ENCODE measurements at places on chromosomes 12 and 14. TPM values are rescaled to one million over a fixed set of nuclear protein-coding genes. Genes with fewer than 3 reads are reported as not detected.

- no peak for DNase-seq
Observed at GRCh38 chr14:69665631-69666030, 54.2 kb downstream of the SUSD6 start.

DNA sequence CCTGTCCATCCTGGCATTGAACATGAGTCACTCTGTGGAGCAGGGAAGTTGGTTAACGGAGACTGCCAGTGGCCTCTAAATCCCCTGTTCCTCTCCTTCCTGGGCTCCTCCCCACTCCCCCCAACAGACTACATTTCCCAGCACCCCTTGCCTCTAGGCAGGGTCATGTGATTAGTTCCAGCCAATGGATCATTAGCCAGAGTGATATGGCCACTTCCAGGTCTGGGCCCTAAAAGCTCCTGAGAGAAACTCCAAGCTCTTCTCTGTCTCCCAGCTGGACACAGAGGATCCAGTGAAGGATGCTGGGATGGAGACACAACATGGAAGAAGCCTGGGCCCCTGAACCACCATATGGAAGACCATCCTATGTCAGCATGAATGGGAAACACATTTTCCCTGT, 54.4 kb upstream of the RFLNA start:
- no peak for DNase-seq

DNA sequence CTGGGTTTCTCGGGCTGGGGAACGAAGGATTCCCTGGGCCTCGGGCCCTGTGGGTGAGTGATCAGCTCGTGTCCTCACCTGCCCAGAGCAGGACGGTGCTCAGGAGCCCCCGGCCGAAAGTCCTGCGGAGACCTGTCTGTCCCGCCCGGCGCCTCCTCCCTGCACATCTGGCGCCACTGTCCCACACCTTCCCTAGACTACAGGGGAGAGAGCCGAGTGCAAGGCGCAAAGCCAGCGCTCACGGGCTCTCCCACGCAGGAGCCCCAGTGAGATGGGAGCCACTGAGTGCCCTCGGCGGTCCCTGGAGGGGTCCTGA, 13.1 kb upstream of the TEX22 start:
- no peak for DNase-seq

CAPZA3 gene
- not detected for total RNA-seq

DNA sequence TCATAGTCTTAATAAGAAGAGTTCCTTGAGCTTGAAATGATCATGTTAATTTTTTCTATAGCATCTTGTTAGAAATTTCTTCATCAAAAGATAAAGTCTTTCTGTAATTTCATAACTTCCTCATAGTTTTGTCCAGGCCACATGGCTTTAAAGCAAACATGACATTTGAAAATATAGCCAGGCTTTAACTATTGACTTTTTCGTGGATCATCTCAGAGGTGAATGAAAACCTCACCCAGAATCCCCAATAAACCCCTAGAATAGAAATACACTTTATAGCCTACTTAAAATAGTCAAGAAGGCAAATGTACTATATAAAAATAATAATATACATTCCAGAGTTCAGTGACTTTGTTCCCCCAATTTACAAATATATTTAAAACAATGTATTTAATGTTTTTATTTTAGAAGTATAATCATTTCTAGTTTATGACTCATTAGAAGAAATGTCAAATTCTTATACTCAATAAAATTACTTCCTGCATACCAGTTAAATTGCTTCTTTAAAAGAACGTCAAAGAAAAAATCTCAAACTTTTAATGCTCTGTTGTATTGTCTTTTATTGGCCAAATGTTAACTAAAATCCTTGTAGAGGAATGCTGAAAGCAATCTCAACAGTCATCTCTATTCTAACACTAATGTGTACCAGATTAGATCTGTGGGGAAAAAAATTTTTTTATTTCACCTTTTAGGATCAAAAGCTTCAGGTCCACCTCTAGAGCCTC, 21.6 kb downstream of the EXOC5 start:
- no peak for DNase-seq

- DNase-seq, result no peak
Observed at GRCh38 chr12:15752785-15753184, 36.4 kb downstream of the EPS8 start.

DNA sequence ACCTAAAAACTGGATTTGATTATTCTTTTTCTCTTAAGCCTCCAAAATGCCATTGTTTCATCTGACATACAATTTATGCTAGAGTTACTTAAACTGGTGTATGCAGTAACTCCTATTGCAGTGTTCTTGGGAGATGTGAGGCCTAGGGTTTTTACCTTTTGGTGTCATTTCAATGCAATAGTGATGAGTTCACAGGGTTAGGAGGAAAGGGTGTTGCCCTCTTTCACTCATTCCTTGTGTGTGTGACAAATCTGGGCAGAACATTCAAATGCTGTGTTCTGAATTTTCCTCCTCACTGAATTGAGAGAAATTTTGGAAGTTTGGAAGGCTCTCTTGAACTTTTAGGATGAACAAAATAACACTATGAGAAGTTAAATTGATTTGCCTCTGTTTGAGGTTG, 69.9 kb downstream of the IGF1 start:
- DNase-seq, result no peak

FBRSL1 gene
- 5.3 TPM for total RNA-seq

C12orf42 gene
- 2.3 TPM for total RNA-seq

- DNase-seq, result peak; percentile 96
Observed at GRCh38 chr14:26598081-26598671, 343 bp upstream of the NOVA1 start.

DNA sequence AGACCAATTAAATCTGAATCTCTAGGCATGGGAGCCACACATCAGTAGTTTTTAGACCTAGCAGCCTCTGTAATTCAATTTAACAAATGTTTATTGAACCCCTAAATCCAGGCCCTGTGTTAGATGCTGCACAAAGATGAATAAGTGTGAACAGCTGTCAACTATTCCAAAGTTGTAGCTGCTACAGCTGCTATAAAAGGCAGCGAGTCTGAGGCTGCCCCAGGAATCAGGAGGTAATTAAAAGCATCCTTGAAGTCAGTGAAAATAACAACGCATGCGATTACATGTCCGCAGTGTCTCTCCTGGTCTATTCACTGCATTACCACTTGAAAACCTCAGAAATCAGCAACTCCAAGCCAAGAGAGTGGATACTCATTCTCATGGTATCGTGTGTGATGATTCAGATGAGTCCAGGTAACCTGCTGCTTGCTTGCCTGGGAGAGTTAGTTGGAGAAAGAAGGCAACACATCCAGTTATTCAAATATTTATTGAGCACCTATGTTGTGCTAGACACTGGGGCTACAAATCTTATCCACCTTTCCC, 34.9 kb upstream of the DDHD1 start:
- no peak for DNase-seq

BDKRB1 gene
- not detected for total RNA-seq

DNA sequence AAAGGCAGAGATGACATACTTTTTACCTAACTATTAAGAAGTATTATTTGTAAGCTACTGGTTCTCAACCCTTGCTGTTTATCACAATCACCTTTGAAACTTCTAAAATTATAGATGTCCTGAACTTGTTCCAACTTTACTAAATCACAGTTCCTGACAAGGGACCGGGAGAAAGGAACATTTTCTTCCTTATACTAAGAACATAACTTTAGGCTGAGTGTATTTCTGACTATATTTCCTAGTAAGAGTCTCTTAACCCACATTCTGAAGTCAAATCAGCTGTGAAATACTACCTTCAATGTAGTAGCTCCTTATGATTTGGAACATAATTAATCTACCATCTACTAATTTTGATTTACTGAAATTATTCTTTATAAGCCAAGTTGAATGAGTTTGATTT, 80.2 kb downstream of the BAZ1A start:
- DNase-seq, result no peak

GRCh38 chr14:32027255-32027939, 49.7 kb upstream of the ARHGAP5 start:
- DNase-seq, result no peak

GRCh38 chr12:61956545-61956944, 303.7 kb upstream of the USP15 start:
- DNase-seq, result no peak

- DNase-seq, result no peak
Observed at GRCh38 chr14:31949709-31950108, 127.4 kb upstream of the ARHGAP5 start.

GRCh38 chr14:35682802-35683201, 126.3 kb downstream of the RALGAPA1 start:
- no peak for DNase-seq

GRCh38 chr14:79134361-79134760, 964.2 kb downstream of the NRXN3 start:
- DNase-seq, result peak; percentile 1

GRCh38 chr12:643475-644302, 19.6 kb downstream of the NINJ2 start:
- no peak for DNase-seq

DNA sequence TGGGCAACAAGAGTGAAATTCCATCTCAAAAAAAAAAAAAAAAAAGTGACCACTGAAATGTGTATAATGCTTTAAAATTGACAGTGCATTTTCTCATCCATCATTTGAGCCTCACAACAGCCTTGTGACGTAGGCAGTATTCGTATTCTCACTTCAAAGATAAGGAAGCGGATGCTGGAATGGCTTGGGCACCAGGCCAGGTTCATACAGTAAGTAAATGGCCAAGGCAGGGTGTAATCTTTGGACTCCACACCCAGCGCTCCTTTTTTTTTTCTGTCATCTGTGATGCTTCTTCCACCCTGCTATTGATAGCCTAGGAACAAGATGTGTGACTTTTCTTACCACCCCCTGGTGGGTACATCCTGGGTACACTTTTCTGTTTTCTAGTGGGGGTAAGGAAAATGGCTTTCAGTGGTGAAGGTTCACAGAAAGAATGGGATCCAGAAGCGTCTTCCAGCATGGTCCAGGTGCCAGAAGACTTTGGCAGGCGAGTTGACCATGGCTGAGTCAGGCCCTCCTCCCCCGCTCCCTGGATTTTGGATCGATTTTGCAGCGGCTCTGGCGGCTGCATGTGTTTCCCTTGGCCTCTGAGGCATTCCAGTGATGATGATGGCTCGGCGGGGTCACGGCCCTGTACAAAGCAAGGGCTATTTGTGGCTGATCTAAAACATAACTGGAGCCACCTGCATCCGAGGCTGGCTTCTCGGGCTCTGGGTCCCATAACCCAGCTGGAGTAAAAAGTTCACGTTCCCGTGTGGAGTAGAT, 110.6 kb downstream of the CACNA1C start:
- no peak for DNase-seq

GRCh38 chr12:56271031-56271430, 4.3 kb downstream of the COQ10A start:
- DNase-seq, result no peak

DNA sequence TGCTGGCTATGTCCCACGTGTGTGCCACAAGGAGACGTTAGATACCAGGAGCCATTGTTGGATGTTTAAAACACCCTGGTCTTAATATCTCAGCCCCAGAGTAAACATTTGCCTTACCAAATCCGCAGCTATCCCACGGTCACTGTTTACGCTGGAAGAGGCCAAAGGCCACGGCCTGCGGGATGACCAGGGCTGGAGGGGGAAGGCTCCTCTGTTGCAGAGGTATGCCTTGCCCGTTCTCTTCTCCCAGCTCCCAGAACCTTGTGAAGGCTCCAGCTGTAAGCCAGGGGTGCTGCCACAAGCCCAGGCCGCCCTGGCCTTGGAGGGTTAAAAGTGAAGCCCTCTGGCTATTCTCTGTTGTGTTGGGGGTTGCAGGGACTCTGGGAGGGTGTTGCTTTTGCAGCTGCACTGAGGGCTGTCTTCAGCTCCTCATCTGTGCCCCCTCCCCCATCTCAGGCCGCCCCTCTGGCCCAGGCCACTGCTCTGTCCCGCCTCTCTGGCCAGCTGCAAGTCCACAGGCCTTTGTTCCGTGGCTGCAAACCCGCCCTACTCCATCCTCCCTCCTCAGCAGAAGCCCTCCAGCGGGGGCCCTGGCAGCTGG, 2.5 kb downstream of the PLEKHG3 start:
- peak; percentile 81 for DNase-seq

All from occipital lobe (tissue), 3 donors.